ENCODE measurements at places on chromosomes 5 and 9.

GRCh38 chr5:124997186-124997893, 250.9 kb upstream of the ZNF608 start:
- DNase-seq = no peak

DNA sequence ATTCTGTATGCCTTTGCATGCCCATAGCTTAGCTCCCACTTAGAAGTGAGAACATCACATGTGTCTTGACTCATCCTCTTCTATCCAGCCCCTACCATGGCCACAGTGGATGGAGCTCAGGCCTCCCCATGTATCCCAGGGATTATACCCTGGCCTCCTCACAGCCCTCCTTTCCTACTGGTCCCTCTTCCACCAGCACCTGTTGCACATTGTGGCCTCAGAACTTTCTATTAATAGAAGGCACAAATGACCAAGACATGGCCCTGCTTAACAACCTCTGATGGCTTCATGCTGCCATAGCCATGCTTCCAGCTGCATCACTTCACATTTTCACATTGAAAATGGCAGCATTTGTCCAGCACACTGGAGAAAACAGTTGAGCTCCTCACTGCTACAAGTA, 315.4 kb downstream of the CDK5RAP2 start:
- DNase-seq = no peak

DNA sequence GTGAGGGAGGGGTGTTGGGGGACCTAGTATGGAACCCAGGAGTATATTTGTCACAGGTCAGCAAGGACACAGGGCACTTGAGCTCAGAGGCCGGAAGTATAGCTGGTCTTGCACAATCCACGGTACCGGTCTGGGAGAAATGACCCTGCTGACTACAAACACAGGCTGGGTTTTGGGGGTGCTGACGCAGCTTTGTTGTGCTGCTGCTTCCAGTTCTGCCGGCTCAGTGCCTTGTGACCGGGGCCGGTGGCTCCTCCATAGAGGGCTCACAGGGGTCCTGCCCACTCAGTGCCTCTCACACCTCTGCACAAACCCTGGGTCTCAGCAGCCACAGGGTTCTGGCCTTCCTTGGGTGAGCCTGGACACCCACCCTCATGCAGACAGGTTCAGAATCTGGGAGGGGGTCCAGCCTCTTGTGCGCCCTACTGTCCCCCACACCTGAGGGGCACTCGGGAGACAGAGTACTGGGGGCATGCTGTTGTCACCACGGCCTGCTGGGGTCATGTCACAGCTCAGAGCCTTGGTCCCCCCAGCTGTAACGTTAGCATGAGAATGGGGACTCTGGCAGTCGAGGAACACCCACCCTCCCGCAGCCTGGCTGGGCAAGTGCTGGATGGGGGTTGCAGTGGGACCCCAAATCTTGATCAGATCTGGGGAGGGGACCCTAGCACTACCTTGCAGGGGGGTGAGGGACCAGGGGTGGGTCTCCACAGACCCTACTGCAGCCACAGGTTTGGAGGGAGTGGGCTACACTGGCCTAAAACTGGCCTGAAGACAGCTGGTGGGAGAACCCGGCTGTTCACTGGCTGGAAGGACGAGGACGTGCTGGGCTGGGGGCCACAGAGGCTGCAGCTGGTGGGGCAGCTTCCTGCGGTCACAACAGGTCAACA, 17.7 kb downstream of the NINJ1 start:
- peak; percentile 48 for DNase-seq

DNA sequence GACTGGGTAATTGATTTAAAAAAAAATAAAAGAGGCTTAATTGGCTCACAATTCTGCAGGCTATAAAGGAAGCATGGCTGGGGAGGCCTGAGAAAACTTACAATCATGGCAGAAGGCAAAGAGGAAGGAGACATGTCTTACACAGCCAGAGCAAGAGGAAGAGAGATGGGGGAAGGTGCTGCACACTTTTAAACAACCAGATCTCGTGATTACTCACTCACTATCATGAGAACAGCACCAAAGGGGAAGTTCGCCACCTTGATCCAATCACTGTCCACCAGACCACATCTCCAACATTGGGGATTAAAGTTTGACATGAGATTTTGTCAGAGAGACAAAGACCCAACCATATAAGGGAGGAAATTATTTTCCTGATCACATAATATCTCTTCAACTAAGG, 138.8 kb upstream of the NR4A3 start:
- DNase-seq = no peak

GRCh38 chr5:102772273-102772672, 17.2 kb downstream of the PAM start:
- peak; percentile 29 for DNase-seq

DNA sequence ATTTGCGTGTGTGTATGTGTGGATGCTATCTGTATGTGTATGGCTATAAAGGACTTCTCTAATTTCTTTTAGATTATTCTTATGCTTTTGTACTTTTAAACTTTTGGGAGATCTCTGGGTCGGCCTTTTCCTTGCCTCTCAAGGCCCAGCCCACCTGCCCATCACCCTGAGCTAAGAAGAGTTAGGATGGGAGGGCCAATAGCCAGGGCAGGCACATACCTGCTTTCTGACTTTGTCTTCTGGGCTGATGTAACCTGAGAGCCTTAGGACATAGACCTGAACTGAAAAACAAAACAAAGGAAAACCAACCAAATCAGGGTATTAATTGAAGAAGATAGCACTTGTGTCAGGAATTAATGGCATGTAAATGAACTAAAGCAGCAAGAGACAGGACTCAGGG, 100.2 kb downstream of the IRX1 start:
- DNase-seq = no peak

GRCh38 chr9:5838884-5839571, 6.1 kb upstream of the ERMP1 start:
- DNase-seq = no peak

DNA sequence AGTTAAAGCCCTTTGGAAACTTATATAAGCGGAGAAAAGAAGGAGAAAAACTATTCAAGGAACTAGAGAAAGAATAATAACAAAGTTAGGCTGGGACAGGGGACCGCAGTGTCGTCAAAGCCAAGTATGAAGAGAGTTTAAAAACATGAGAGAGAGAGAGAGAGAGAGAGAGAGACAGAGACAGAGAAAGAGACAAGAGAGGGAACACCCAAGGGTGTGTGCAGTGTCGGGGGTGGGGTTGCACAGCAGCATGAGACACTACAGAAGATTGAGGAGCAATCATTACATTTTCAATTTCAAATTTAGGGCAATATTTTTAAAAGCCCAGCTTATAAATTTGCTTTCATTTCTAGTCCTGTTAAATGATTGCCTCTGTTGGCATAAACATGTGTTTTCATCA, 74.3 kb downstream of the NNT start:
- DNase-seq = no peak

GRCh38 chr9:80134487-80134886, 562.7 kb downstream of the TLE4 start:
- no peak for DNase-seq
